Fibroblast of lung (primary cell): ENCODE measurements at places on chromosomes 7 and 10. TPM values are rescaled to one million over a fixed set of nuclear protein-coding genes. Genes with fewer than 3 reads are reported as not detected.

GRCh38 chr10:89916468-89917215 lies 215.3 kb downstream of the KIF20B start:
- no peaks in the 10 kb centered on the region for H3K4me1 ChIP-seq
- no peak overlapping the region for H3K27ac ChIP-seq
- H3K27me3 ChIP-seq: no peaks in the 10 kb centered on the region
- no peak for DNase-seq

DNA sequence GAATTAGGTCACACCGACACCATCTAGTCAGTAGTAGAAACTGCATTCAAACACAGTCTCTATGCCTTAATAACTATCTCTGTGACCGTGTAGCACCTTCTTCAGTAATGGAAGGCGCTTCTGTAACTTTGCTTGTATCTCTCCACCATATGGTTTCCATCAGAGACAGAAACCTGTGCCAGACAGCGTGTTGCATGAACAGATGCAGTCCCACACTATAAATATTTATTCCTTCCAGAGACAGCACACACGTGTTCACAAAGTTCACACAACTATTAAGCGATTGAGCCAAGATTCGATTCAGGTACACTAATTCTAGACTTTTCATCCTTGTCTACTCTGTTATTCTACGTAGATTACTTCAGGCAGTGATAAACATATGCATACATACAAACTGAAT lies 873.9 kb upstream of the MBL2 start:
- DNase-seq: no peak
- H3K27me3 ChIP-seq: no peaks in the 10 kb centered on the region

The PGAM2 gene
- polyA plus RNA-seq: not detected in 2 replicates

The CTAGE15 gene
- 0.07 TPM in 1 of 2 replicates, not detected in the other for polyA plus RNA-seq
